ENCODE measurements at places on chromosomes 16 and 17.

DNA sequence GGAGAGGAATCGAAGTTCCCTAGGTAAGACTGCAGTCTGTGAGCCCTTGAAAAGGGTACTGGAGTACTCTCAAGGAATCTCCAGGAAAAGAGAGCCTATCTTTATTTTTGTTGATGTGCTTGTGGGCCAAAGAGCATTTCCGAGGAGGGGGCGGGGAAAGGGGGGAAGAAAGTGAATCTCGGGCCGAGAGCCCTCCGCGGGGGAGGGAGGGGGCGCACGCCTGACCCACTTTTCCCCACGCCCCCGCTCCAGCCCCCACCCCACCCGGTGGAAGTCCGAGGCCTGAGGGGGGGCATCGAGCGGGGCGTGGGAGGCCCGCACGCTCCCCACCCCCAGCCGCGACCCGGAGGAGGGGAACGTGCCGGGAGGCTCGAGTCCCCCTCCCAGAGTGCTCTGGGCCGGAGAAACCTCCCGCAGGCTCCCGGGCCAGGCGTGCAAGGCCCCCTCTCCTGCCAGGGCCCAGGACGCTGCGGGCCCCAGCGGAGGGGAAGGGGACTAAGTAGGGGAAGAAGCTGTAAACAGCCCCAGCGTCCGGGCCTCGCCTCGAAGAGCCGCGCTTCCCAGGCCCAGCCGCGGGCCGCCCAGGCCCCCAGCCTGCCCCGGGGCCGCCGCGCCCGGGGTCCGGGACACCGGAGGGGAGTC, 444 bp downstream of the HELZ start:
- no peak for DNase-seq

DNA sequence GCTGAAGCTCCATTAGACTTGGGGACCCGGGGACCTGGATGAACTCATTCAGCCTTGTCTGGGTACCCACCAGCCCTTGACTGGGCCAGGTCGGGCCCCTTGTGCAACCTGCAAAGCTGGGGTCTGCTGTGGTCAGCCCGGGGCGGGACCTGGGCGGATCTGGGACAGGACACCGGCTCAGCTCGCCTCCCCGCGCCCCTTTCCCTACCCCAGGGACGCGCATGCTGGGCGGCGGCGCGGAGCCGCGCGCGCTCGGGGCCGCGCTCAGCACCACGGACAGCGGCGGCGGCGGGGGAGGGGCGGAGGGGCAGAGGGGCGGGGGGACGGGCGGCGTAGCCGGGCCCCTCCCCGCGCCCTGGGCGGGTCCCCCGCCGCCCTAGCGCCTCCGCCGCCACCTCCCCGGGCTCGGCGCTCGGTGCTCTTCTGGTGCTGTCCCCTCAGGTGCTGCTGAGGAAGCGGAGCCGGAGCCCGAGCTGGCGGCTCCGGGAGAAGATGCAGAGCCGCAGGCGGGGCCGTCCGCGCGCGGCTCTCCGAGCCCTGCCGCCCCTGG, 7.4 kb downstream of the ACD start:
- no peak for DNase-seq

DNA sequence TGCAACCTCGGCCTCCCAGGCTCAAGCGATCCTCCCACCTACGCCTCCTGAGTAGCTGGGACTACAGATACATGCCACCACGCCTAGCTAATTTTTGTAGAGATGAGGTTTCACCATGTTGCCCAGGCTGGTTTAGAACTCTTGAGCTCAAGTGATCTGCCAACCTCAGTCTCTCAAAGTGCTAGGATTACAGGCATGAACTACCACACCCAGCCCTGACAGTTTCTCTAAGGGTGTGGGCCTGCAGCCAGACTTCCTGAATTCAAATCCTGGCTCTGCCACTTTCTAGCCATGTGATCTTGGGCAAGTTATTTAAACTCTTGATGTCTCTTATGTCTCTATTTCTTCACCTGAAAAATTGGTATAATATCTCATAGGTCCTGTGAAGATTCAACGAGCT, 5.6 kb downstream of the CUEDC1 start:
- no peak for DNase-seq

- no peak for DNase-seq
Measured at GRCh38 chr17:42918902-42919521, 18.4 kb downstream of the G6PC1 start.

- DNase-seq = no peak
Measured at GRCh38 chr16:11706180-11706742, 36.4 kb downstream of the TXNDC11 start.

- no peak for DNase-seq
Measured at GRCh38 chr16:28538733-28539596, at the start of gene NUPR1. Gene NUPR1, minus strand, starts transcription at chr16:28538974. Its CDS starts 67 bp downstream, at chr16:28538907.

- DNase-seq = no peak
Measured at GRCh38 chr17:16123531-16123930, 91.8 kb downstream of the NCOR1 start.

GRCh38 chr17:50865060-50865867, 890 bp downstream of the TOB1 start:
- no peak for DNase-seq

- no peak for DNase-seq
Measured at GRCh38 chr17:46736100-46736499, 82.4 kb downstream of the WNT3 start.

- no peak for DNase-seq
Measured at GRCh38 chr17:73189417-73190099, 3.3 kb upstream of the COG1 start.

DNA sequence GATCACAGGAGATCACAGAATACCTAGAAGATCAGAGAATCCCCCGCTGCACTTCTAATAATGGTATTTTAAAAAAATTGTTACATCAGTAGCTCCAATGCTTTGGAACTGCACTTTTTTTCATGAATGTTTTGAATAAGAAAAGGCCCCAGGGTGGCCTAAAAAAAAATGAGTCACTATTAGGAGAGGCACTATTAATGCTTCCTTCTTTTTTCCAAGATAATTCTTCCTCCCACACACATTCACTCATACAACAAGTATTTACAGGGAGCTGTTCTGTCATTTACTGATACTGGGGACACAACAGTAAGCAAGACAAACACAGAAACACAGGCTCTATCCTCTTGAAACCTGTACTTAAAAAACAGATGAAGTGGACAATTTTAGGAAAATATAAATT, 675 bp upstream of the PDZD9 start:
- DNase-seq = no peak

DNA sequence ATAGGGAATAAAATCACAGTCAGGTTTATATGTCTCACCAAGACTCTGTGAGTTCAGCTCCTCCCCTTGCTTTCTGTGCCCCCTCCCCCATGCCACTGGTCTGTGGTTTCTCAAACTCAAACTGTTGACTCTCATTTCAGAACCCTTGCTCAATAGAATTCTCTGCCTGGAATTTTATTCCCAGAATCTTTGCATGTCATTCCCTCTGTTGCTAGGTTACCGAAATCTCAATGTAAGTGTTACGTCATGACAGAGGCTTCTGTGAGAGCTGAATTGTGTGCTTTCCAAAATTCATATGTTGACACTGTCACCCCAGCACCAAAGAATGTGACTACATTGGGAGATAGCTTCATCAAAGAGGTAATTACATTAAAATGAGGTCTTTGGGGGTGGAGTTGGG, 1938.8 kb downstream of the TP53TG3F start:
- DNase-seq = no peak

DNA sequence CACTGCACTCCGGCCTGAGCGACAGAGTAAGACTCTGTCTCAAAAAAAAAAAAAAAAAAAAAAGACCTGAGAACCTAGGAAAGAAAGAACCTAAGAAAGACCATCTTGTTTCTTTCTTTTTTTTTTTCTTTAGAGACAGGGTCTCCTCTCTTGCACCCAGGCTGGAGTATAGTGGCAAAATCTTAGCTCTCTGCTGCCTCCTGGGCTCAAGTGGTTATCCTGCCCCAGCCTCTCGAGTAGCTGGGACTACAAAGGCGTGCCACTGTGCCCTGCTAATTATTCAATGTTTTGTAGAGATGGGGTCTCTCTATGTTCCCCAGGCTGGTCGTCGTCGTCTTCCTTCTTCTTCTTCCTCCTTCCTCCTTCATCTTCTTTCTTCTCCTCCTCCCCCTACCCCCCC, 7.8 kb upstream of the BIRC5 start:
- DNase-seq = no peak

GRCh38 chr16:20675488-20676267, 21.8 kb downstream of the ACSM1 start:
- no peak for DNase-seq

GRCh38 chr17:17204635-17205231, 1.4 kb downstream of the PLD6 start:
- DNase-seq = no peak

DNA sequence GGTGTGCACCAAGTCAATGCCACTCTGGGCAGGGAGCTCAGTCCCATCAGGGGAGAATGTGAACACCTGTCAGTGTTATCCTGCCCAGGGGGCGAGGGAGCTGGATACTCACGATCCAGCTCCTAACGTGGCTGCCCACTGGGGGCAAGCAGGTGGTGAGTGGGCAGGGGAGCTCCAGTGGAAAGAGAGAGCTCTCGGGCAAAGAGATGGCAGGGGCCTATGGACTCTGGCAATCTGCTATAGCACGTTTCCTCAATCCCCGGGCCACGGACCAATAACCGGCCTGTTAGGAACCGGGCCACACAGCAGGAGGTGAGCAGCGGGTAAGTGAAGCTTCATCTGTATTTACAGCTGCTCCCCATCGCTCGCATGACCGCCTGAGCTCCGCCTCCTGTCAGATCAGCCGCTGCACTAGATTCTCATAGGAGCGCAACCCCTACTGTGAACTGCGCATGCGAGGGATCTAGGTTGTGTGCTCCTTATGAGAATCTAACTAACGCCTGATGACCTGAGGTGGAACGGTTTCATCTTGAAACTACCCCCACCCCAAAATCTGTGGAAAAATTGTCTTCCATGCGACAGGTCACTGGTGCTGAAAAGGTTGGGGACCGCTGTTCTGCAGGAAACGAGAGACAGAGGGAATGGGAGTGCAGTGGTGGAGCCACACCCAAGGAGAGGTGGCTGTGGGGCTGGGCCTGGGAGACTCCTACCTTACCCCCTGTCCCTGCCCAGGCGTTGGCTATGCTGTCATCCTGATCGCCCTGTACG, 15.6 kb downstream of the SLC6A2 start:
- no peak for DNase-seq

DNA sequence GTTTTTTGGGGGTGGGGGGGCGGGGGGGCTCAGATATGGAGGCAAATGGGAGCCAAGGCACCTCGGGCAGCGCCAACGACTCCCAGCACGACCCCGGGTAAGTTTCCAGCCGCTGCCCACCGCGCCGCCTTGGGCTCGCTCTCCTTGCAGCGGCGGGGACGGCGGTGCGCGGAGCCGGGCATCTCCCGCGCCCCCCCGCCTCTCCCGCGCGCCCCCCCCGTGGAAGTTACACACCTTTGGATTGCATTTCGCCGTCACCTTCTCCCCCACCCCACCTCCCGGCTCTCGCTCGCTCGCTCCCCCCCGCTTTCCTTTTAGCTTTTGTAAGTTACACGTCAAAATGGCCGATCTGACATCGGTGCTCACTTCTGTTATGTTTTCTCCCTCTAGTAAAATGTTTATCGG, 387 bp downstream of the MSI2 start:
- no peak for DNase-seq

DNA sequence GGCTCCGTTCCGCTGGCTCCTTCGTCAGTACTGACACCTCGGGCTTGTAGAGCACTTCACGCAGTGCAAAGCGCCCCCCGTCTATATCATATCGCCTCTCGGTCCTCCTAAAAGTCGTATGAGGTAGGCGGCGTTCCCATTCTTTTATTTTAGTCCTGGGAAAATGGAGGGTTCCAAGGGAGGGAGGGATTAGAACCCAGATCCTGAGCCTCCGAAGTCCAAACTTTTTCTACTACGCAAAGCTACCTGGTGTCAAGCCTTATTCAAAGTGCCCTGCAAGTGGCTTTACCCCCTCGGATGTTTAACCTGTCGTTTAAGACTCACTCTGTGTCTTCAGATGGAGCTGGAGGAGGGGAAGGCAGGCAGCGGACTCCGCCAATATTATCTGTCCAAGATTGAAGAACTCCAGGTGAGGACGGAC, 348 bp upstream of the FTSJ3 start:
- DNase-seq = no peak

GRCh38 chr17:67411397-67411796, 34.3 kb downstream of the PITPNC1 start:
- DNase-seq = no peak

DNA sequence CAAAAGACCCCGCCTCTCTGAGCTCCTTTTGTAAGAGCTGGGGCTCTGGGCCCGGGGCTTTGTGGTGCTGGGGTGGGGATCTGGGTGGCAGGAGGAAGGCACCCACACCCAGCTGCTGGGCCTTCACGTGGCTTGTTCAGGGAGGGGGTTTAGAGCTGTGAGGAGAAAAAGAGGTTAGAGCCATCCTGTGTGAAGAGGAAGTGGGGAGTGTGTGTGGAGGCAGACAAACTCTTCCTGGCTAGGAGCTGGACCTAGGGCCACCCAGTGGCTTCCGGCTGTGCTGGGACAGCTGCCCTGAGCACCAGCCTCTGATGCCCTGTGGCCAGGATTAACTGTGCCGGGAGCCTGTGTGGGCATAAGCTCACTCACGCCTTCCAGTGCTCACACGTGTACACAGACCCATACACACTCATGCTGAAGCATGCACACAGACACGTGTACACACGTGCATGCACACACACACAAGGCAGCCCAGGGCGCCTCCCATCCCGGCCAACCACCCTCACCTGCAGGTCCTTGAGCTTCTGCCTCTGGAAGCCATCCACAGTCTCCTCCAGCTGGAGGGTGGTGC, 7.4 kb downstream of the CIBAR2 start:
- DNase-seq = no peak

DNA sequence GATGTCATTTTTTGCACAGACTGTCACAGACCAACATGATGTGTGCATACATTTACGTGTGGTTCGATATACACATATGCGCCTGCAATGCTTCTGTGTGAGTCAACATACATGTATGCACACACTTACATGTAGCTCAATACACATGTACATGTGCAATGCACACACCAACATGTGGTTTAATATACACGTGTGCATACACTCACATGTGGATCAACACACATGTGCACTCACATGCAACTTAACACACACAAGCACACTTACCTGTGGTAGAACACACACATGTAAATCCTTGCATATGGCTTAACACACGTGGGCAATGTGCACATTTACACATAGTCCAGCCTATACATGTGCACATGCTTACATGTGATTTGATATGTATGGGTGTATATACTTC, 97.5 kb downstream of the CYLD start:
- no peak for DNase-seq

DNA sequence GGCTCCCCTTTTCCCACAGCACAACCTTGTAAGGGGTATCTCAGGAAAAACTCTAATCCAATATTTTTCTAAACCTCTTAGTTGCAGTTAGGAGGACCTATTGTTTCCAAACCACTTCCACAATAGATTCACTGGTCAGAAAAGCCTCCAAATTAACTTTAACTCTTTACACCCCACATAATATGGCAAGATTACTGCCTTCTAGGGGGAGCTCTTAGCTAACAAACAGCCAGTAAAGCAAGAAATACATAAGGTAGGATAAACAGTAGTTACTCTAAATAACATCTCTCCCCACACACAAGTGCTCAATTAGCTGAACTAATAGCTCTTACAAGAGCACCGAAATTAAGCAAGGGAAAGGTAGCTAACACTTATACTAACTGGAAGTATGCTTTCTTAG, 192.1 kb upstream of the KIF2B start:
- DNase-seq = no peak
